ENCODE measurements at places on chromosomes 4 and X.

GRCh38 chr4:2142630-2143427 lies 83.7 kb downstream of the NAT8L start:
- H3K4me3 ChIP-seq = no peak overlapping the region
- H3K27me3 ChIP-seq = peaks cover 3% of the 10 kb centered on the region
- H3K27ac ChIP-seq = no peak overlapping the region

GRCh38 chr4:127642169-127642568 lies 9.4 kb downstream of the INTU start:
- DNase-seq = no peak
- no peak overlapping the region for H3K4me3 ChIP-seq
- peaks cover 15% of the 10 kb centered on the region for H3K27me3 ChIP-seq
- H3K36me3 ChIP-seq = no peaks in the 10 kb centered on the region
- no peak overlapping the region for H3K27ac ChIP-seq
- H3K4me1 ChIP-seq = no peaks in the 10 kb centered on the region

GRCh38 chrX:145484740-145485139 lies 237.4 kb downstream of the SPANXN1 start:
- H3K27me3 ChIP-seq = no peaks in the 10 kb centered on the region
- no peaks in the 10 kb centered on the region for H3K4me1 ChIP-seq
- no peak for DNase-seq
- H3K27ac ChIP-seq = no peak overlapping the region
- no peak overlapping the region for H3K4me3 ChIP-seq
- H3K36me3 ChIP-seq = no peaks in the 10 kb centered on the region

- H3K27me3 ChIP-seq = peaks cover 36% of the 10 kb centered on the region
- H3K27ac ChIP-seq = no peak overlapping the region
- H3K4me3 ChIP-seq = no peak overlapping the region
- no peaks in the 10 kb centered on the region for H3K4me1 ChIP-seq
Measured at GRCh38 chr4:108820492-108821350, 57.9 kb upstream of the ETNPPL start.

- no peak overlapping the region for H3K4me3 ChIP-seq
- H3K27ac ChIP-seq = no peak overlapping the region
- no peaks in the 10 kb centered on the region for H3K36me3 ChIP-seq
- no peak for DNase-seq
- no peaks in the 10 kb centered on the region for H3K4me1 ChIP-seq
Measured at GRCh38 chrX:86917959-86918358, 599.6 kb upstream of the KLHL4 start.

GRCh38 chrX:39820938-39821708 lies 276.6 kb downstream of the BCOR start:
- H3K4me1 ChIP-seq = peaks cover 22% of the 10 kb centered on the region
- no peak overlapping the region for H3K27ac ChIP-seq
- H3K36me3 ChIP-seq = peaks cover 2% of the 10 kb centered on the region
- H3K27me3 ChIP-seq = peaks cover 5% of the 10 kb centered on the region
- H3K4me3 ChIP-seq = no peak overlapping the region
- no peak for DNase-seq

- peaks cover 26% of the 10 kb centered on the region for H3K4me1 ChIP-seq
- DNase-seq = peak; percentile 73
- peak overlapping the region; percentile 79 for H3K27ac ChIP-seq
- H3K36me3 ChIP-seq = peaks cover 9% of the 10 kb centered on the region
Measured at GRCh38 chr4:174538123-174538875, 16.0 kb upstream of the HPGD start.

DNA sequence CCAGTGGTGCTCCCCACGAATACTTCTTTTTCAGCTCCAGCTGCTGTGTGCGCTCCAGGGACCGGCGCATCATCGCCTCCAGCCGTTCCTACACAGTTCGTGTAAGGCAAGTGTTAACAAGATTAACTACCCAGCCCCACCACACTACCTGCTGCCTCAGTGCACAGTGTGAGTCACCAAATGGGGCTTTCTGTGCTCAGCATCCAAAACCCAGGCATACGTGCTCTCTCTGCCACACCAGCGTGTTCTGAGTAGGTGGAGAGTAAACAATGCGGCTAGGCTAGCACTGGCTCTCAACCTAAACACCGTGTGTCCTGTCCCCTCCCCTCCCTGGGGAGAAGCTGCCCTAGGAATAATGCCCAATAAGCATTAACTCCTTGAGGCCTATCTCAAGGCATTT lies 60.0 kb downstream of the MAP7D2 start:
- H3K27me3 ChIP-seq = peaks cover 6% of the 10 kb centered on the region
- H3K4me1 ChIP-seq = peaks cover 11% of the 10 kb centered on the region
- no peak for DNase-seq

DNA sequence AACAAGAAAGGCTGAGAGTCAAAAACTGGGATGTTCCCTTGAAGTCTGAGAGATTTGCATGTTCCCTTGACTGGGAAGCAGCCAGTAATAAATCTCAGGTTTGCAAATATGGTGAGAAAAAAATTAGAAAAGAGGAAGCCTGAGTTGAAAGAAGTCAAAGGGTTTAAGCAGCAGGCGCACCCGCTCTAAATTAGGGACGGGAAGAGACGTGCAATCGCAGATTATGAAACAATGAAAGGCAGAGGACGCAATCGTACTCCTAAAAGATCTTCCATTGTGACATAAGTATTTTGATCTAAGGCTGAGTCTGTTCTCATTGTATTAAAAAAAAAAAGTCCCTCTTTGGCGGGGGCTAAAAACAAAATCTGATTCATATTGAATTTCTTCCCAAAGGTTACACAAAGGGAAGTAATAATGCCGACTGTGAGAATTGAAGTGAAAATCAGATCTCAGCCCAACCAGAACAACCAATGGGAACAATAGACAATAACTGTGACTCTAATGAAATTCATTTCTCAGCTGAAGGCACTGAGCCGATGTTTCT lies 28.2 kb downstream of the SAT1 start:
- H3K36me3 ChIP-seq = no peaks in the 10 kb centered on the region
- DNase-seq = no peak
- H3K27ac ChIP-seq = no peak overlapping the region
- peaks cover 7% of the 10 kb centered on the region for H3K27me3 ChIP-seq

DNA sequence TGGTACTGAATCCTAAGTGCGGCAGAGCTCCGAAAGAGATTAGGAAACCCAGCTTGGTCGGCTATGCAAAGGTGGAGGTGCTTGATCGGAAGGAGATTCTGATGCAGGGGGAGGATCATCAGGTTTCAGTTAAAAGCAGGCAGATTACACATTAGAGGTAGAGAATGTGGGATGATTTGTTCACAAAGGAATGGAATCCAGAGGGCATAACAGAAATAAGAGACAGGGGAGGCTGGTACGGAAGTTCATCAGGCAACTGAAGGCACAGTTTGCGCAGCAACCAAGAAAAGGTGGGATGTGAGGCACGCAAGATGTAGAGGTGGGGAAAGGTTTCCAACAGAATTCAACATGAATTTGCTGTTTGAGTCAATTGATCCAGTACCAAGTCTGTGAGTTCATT lies 424 bp upstream of the ZNF330 start:
- H3K27me3 ChIP-seq = peaks cover 14% of the 10 kb centered on the region
- no peak for DNase-seq
- peak overlapping the region; percentile 95 for H3K4me3 ChIP-seq
- H3K4me1 ChIP-seq = peaks cover 39% of the 10 kb centered on the region

DNA sequence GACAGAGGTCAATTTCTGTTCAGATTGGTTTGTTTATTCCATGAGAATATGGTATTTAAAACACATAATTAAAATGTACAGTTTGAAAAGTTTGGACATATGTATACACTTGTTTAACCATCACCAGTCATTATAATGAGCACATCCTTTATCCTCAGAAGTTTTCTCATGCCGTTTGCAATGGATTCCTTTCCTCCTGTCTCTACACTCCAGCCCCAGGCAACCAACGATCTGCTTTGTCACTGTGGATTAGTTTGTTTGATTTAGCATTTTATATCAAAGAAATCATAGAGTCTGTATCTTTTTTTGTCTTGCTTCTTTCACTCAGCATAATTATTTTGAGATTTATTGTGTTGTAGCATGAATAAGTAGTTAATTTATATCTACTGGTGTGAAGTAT lies 243.0 kb upstream of the TRAM1L1 start:
- no peaks in the 10 kb centered on the region for H3K36me3 ChIP-seq
- H3K4me3 ChIP-seq = no peak overlapping the region
- DNase-seq = no peak
- H3K4me1 ChIP-seq = no peaks in the 10 kb centered on the region
- H3K27ac ChIP-seq = no peak overlapping the region

GRCh38 chr4:6777636-6778281 lies 4.8 kb upstream of the KIAA0232 start:
- peaks cover 39% of the 10 kb centered on the region for H3K4me1 ChIP-seq
- H3K4me3 ChIP-seq = peak overlapping the region; percentile 23
- H3K27ac ChIP-seq = peak overlapping the region; percentile 85
- no peaks in the 10 kb centered on the region for H3K36me3 ChIP-seq
- H3K27me3 ChIP-seq = no peaks in the 10 kb centered on the region
- peak; percentile 59 for DNase-seq

GRCh38 chr4:113707048-113707447 lies 54.5 kb downstream of the CAMK2D start:
- H3K4me3 ChIP-seq = no peak overlapping the region
- H3K36me3 ChIP-seq = peaks cover 17% of the 10 kb centered on the region

GRCh38 chr4:184583738-184584502 lies 65.3 kb downstream of the CASP3 start:
- no peak overlapping the region for H3K4me3 ChIP-seq
- H3K4me1 ChIP-seq = peaks cover 15% of the 10 kb centered on the region
- H3K27ac ChIP-seq = no peak overlapping the region

DNA sequence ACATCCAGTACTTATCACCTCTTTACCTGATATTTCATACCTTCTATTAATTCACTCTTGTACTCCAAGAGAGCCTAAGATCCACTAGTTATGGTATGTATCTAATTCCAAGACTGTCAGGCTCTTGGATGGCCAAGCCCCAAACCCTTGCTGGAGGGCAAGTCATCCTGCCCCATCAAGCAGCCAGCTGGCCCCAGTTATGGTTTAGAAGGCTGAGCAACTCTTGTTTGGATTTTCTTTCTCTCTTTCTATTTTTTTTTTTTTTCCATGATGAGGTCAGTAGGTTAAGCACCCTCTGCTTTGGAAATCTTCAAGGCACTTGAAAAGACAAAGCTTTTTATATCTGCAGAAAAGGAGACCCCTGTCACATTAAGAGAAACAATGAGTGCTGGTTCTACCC lies 10.9 kb upstream of the FGF16 start:
- no peaks in the 10 kb centered on the region for H3K36me3 ChIP-seq
- DNase-seq = no peak
- no peaks in the 10 kb centered on the region for H3K27me3 ChIP-seq
- H3K27ac ChIP-seq = no peak overlapping the region
- H3K4me1 ChIP-seq = no peaks in the 10 kb centered on the region
- no peak overlapping the region for H3K4me3 ChIP-seq

GRCh38 chr4:137474711-137475301 lies 57.5 kb downstream of the PCDH18 start:
- no peak for DNase-seq

DNA sequence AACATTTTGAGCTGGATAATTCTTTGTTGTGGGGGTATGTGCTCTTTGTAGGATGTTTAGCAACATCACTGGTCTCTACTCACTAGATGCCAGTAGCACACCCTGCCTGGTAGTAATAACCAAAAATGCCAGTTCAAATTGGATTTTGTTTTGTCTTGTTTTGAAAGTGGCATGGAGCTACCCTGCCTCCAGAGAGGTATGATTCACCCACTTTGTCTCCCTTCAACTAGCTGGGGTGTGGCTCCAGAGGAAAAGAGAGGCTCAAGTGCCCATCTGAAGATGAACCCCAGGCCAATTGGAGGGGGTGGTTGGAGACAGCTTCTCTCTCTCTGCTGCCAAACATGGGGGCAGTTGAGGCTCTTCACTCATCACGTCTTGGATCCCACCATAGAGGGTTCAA lies 34.5 kb downstream of the NIPAL1 start:
- no peak for DNase-seq
- H3K27me3 ChIP-seq = peaks cover 52% of the 10 kb centered on the region
- no peak overlapping the region for H3K4me3 ChIP-seq
- peaks cover 21% of the 10 kb centered on the region for H3K4me1 ChIP-seq
- H3K36me3 ChIP-seq = no peaks in the 10 kb centered on the region
- no peak overlapping the region for H3K27ac ChIP-seq

DNA sequence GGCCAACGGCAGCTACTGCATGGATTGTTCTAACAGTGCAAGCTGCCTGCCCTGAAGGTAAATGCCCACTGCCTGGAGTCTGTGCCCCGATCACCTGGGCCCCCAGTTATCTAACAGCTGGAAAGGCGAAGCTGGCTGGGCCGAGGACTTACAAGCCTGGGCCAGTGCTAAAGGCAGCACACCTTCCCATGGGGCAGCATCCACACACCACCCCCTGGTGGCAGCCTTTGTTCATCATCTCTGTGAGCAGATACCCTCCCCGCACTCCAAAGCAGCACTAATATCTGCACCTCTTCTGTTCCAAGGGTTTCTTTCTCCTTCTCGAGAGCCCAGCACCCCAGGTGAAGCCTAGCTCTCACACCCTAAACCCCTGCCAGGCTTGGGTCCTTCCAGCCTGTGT lies 7.6 kb downstream of the SLC2A9 start:
- H3K27ac ChIP-seq = no peak overlapping the region
- DNase-seq = peak; percentile 66
- H3K4me3 ChIP-seq = no peak overlapping the region
- no peaks in the 10 kb centered on the region for H3K27me3 ChIP-seq
- H3K36me3 ChIP-seq = no peaks in the 10 kb centered on the region

GRCh38 chr4:152950402-152951274 lies 14.5 kb downstream of the FHDC1 start:
- no peak for DNase-seq
- no peak overlapping the region for H3K27ac ChIP-seq
- no peak overlapping the region for H3K4me3 ChIP-seq
- no peaks in the 10 kb centered on the region for H3K4me1 ChIP-seq
- no peaks in the 10 kb centered on the region for H3K36me3 ChIP-seq
- H3K27me3 ChIP-seq = peaks cover 38% of the 10 kb centered on the region

DNA sequence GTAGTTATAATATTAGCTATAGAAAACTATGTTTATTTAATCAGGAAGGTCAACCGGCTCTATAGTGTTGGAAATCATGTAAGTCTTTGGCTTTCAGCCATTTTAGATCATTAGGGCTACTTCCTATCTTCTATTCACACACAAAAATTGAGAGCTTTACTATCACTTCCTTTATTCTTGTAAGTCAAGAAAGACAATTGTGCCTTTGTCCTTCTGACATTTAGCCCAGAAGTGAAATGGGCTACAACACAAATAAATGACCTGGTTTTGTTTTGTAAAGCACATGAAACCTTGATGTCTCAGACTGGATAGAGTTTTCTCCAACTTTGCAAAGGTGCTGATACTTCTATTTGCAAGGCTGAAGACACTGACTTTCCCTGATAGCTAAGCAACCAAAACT lies 122.4 kb upstream of the ACSL4 start:
- H3K36me3 ChIP-seq = peaks cover 4% of the 10 kb centered on the region
- peaks cover 3% of the 10 kb centered on the region for H3K27me3 ChIP-seq
- DNase-seq = no peak
- H3K4me1 ChIP-seq = peaks cover 5% of the 10 kb centered on the region
- H3K4me3 ChIP-seq = no peak overlapping the region

- H3K4me3 ChIP-seq = no peak overlapping the region
- no peaks in the 10 kb centered on the region for H3K36me3 ChIP-seq
- H3K27me3 ChIP-seq = no peaks in the 10 kb centered on the region
- H3K27ac ChIP-seq = no peak overlapping the region
Measured at GRCh38 chr4:5956285-5957021, 61.8 kb downstream of the C4orf50 start.
